ENCODE measurements at places on chromosomes 3 and 15. TPM values are rescaled to one million over a fixed set of nuclear protein-coding genes. Genes with fewer than 3 reads are reported as not detected.

Gene FILIP1L
- polyA plus RNA-seq, result 20.2 TPM

Gene PIERCE2
- 5.8 TPM for polyA plus RNA-seq

Gene RASGRF1
- polyA plus RNA-seq, result 0.41 TPM

Gene LTK
- 2.0 TPM for polyA plus RNA-seq

Gene CLDN11
- polyA plus RNA-seq, result 205 TPM

Gene FBXO40
- not detected for polyA plus RNA-seq

Gene INTS14
- 48.7 TPM for polyA plus RNA-seq

Gene SHC4
- 2.3 TPM for polyA plus RNA-seq

Gene ST8SIA2
- polyA plus RNA-seq, result 5.8 TPM

Gene CELF6
- 3.5 TPM for polyA plus RNA-seq

Gene CLDN18
- 4.1 TPM for polyA plus RNA-seq

Gene XIRP1
- 0.15 TPM for polyA plus RNA-seq

Gene ABI3BP
- polyA plus RNA-seq, result 15.1 TPM

Gene LRRC57
- polyA plus RNA-seq, result 24.2 TPM

Measured in renal pelvis (tissue), 12 donors.